Endothelial cell of umbilical vein (primary cell): ENCODE measurements at places on chromosomes 16 and 17. TPM values are rescaled to one million over a fixed set of nuclear protein-coding genes. Genes with fewer than 3 reads are reported as not detected.

DNA sequence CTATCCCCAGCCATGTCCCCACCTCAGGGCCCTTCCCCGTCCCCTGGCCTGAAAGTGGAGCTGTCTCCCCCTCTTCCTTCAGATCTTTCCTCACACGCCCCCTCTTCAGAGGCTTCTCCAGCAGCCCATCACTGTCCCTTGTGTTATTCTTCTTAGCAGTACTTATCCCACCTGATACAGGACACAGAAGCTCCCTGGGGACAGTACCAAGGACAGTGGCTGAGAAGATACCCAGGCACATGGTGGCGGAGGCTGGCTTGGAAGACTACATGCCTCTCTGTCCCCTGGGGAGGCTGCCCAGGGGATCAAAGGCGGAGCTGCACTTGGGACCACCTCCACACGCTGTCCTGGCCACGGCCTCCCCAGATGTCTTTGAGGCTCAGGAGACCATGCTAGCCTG, 23.9 kb downstream of the HSD11B2 start:
- DNase-seq = no peak

DNA sequence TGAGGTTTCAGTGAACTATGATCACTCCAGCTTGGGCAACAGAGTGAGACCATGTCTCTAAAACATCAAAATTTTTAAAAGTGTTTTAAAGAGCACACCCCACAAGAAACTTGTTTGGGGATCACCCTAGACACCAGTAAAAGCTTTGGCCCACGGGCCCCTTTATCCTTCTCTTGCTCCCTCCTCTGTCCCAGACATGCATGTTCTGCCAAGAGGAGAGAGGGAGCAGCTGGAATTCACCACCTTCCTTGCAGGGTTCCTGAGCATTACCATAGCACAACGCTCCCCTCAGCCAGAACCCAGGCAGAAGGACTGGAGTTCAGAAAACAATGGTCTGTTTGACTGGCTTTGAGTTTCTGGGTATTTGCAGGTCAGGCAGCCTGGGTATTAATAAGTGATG, 214.3 kb upstream of the CDH5 start:
- DNase-seq = no peak

DNA sequence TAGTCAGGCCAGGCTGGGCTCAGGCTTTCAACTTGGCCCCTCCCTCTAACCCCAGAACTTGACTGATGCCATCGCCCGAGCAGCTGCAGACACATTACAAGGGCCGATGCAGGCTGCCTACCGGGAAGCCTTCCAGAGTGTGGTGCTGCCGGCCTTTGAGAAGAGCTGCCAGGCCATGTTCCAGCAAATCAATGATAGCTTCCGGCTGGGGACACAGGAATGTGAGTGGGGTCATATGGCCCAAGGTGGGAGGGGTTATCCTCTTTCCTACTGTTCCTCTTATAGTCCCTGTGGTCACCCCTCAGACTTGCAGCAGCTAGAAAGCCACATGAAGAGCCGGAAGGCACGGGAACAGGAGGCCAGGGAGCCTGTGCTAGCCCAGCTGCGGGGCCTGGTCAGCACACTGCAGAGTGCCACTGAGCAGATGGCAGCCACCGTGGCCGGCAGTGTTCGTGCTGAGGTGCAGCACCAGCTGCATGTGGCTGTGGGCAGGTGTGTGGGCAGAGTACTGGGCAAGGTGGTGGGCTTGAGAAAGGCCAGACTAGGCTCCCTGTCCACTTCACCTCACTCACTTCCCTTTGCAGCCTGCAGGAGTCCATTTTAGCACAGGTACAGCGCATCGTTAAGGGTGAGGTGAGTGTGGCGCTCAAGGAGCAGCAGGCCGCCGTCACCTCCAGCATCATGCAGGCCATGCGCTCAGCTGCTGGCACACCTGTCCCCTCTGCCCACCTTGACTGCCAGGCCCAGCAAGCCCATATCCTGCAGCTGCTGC, 2.1 kb upstream of the NRN1L start:
- DNase-seq = no peak

DNA sequence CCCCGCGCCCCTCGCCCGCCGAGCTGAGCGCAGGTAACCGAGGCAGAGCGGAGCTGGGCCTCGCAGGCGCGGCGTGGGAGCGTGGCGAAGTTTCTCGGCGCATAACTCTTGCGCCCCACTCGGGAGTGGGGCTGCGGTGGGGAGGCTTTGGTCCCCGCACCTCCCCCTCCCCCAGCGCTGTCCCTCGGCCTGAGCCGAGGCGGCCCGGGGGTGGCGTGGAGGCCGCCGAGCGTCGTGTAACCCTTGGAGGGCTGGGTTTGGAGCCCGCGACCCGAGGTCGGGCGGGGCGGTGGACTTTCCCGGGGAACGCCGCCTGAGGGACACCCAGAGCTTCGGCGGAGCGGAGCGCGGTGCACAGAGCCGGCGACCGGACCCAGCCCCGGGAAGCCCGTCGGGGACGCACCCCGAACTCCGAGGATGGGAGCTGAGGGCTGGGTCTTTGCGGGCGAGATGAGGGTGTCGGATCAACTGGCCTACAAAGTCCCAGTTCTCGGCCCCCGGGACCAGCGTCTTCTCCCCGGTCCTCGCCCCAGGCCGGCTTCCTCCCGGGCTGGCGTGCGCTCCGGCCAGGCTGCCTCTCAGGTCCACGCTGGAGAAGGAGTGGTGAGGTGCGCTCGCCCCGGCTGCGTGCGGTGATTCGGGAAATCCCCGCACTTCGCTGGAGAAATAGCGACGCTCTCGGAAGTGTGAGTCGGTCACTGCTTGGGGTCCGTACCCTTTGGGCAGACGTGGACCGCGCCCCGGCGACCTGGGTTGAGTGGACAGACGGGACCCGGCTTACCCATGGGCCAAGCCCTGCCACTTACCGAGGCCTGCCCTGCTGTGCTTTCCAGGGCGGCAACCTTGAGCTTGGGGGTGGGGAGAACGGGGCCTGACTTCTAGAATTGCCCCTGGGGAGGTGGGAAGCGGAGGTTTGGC, 168.4 kb downstream of the RAB11FIP4 start:
- DNase-seq = peak; percentile 56

DNA sequence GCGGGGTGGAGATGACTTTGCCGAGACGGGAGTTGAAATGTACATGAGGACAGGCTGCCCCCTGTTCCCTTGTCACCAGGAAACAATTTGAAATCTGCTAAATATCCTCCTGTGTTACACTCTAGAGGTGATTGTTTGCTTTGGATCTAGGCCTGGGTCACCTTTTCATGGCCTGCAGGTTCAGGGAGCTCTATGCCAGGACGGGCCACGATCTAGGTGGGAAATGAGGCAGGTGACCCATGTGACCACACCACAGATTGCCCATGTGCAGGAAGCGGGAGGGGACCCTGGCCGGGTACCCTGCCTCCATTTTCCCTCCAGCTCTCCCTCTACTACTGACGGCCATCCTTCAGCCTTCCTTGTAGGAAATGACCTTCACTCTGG, 43.4 kb downstream of the MEAK7 start:
- no peak for DNase-seq

- peak; percentile 39 for DNase-seq
These were observed 1.7 kb downstream of the USP32 start for GRCh38 chr17:60390186-60390585.

DNA sequence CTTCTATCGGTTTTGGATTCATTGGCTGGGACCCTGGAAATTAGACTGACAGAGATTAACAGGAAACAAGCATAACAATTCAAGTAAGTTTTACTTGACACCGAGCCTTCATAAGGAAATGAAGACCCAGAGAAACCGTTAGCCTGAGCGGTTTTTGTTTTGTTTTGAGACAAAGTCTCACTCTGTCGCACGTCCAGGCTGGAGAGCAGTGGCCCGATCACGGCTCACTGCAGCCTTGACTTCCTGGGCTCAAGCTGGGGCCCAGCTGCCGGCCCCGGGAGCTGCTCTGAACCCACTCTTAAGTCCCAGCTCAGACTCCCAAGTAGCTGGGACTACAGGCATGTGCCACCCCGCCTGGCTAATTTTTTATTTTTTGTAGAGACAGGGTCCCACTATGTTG, 321.3 kb downstream of the SEC14L1 start:
- no peak for DNase-seq

DNA sequence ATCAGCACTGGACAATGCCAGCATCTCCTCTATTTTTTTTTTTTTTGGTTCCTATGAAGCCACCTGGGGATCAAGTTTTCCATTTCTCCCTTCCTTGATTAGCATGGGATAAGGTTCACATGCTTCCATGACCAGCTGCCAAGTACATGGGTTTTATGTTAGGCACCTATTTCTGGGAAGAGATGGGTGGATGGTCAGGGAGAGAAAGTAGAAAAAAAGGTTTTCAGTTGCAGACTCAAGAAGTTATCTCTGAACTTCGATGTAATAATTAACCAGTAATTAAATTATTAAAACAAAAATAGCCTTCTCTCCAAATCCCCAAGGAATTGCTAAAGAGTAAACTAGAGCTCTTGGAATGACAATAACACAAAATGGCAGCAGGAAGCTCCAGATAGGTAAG, 164.9 kb upstream of the MAF start:
- no peak for DNase-seq

GRCh38 chr16:11165349-11165748, 90.7 kb downstream of the SOCS1 start:
- DNase-seq = no peak

GRCh38 chr17:77321649-77322513, 181.1 kb downstream of the SEC14L1 start:
- DNase-seq = no peak

- no peak for DNase-seq
These were observed 19.2 kb upstream of the SPNS2 start for GRCh38 chr17:4479340-4479981.

GRCh38 chr17:82039695-82040299, 2.3 kb upstream of the DCXR start:
- no peak for DNase-seq

GRCh38 chr16:4837733-4838501, 9.2 kb downstream of the GLYR1 start:
- DNase-seq = no peak

GRCh38 chr17:73410586-73411312, 98.9 kb upstream of the CDC42EP4 start:
- no peak for DNase-seq

DNA sequence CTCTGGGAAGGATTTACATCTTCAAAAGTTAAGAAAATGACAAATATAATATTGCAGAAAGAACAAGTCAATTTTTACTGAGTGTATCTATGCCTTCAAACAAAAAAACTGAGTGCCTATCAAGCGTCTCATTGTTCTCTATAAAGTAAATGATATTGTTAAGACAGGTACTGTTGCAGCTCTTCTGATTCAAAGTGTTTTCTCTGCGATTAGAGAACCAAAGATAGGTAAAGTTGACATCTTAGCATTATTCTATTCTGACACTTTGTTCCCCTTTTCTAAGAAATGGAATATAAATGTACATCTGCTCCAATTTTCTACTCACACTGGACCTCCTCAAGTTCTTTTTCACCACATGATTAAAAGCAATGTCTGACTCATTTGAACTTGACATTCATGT, 1317.7 kb downstream of the CDH11 start:
- DNase-seq = no peak

- DNase-seq = peak; percentile 14
These were observed 190.2 kb upstream of the KCNJ16 start for GRCh38 chr17:69884846-69885245.

The RABEP2 gene
- 36.0 and 37.4 TPM in 2 replicates for total RNA-seq

The CACNG4 gene
- not detected in 2 replicates for total RNA-seq

The HERPUD1 gene
- total RNA-seq = 101 and 109 TPM in 2 replicates

The RASL10B gene
- total RNA-seq = 0.71 and 0.78 TPM in 2 replicates

The NRN1L gene
- total RNA-seq = not detected in 2 replicates

The BCL6B gene
- 160 and 163 TPM in 2 replicates for total RNA-seq

The RMI2 gene
- 7.7 and 11.1 TPM in 2 replicates for total RNA-seq
